ENCODE measurements at places on chromosomes 7 and 10.

DNA sequence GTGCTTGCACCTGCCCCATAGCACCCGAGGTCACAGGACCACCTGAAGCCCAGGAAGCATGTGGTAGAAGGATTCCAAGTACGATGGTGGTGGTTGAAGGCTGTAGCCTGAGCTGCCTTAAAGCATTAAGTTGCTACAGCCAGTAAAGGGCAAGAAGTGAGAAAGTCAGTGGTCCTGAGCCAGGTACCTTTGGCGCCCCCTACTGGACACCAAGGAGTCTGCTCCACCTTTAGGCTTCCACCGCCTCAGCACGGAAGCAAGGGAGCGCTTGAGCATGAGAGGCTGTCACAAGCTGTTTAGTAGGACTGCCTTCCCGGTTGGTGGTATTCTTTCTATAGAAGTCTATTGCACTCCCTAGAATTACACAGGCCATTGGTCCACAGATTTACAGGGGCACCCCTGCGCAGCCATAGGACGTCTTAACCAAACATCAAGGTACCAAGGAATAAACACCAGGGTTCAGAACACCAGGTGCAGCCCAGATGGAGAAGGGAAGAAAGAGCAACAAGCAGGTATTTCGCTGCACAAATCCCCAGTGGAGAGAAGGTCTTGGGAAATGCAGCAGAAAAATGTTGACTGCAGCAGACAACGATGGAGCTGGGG is 2.2 kb downstream of the CRTAC1 start:
- peak; percentile 40 for DNase-seq

DNA sequence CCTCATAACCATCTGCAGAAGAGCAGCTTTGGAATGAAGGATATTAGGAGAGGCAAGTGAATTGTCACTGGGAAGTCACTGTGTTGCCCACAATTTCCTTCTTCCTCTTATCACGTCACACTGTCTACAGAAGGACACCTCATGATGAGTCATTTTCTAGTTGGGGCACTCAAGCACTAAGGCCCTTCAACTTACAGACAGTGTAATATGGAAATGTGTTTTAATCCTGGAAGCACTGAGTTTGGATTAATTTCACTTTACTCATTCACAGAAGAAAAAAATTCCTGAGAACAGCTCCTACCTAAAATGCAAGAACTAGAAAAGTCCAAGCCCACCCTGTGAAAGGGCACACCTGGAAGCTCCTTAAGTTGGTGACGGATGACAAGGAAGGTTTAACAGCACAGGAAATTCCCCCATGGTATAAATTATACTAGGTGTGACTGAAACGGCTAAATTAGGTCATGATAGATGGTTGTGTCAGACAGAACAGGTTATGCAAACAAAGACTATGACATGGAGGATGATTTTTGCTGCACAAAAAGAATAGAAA is 56.6 kb downstream of the PARD3 start:
- peak; percentile 53 for DNase-seq

GRCh38 chr10:132548106-132548823 is 10.7 kb downstream of the INPP5A start:
- no peak for DNase-seq

DNA sequence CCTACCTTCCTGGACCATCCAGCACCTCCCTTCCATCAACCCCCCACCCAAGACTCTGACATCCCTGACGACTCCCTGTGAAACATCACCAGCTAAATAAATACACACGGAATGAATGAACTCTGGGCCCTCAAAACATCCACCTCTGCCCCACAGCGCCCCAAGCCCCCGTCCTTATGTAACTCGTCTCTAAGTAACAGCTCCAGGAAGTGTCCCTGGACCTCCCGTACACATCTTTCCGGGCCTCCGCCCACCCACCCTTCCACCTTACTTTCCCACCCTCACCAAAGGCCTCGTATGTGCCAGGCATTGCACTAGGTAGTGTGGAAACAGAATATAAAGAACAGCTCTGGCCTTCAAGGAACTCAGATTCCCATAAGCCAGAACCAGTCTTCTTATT is 27.7 kb upstream of the SLIT1 start:
- no peak for DNase-seq

GRCh38 chr7:90209776-90210175 is 1.8 kb upstream of the STEAP2 start:
- DNase-seq, result no peak

- DNase-seq, result no peak
These were observed 525.8 kb downstream of the KIF20B start for GRCh38 chr10:90227217-90227656.

GRCh38 chr7:45595809-45596664 is 21.9 kb downstream of the ADCY1 start:
- DNase-seq, result no peak

Measured in inflammatory macrophage treated with lipopolysaccharide for 1 hour (primary cell).